Suppressor macrophage treated with lipopolysaccharide for 4 hours (primary cell): ENCODE measurements at places on chromosomes 2 and 18.
A peak's percentile ranks its signal among the peaks of the same experiment; 100 is the strongest.

- DNase-seq = no peak
These were observed 176.9 kb upstream of the NRP2 start for GRCh38 chr2:205505371-205505770.

DNA sequence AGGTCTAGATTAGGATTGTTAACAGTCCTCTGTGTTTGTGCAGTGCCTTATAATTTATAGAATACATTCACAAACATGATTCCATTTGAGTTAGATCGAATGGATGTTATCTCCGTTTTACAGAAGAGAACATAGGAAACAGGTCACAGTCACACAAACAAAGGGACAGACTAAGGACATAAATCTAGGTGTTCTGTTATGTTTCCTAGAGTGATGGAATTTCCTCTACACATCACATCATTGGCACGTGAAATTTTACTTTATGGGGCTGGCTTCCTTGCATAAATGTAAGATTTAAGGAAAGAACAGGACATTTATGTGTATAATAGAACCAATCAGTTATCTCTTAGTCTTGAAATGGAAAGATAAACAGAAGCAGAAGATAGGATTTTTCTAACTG, 6.4 kb downstream of the TRIM54 start:
- DNase-seq = no peak

DNA sequence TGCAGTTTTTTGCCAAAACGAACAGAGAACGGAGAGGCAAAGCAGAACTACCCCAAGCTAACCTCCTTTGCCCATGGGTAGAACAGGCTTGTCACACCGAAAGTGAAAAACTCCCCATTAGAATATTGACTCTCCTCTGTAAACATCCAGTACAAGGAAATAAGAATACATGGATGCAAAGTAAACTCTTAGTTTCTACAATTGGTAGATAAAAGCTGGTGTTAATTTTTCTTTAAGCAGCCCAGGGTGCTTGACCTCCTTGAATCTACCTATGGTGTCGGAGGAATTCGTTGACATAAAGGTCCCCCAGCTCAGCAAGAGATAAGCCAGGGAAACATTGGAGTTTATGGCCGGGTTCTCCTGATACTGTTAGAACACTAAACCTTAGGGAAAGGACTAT, 48.4 kb upstream of the DSG1 start:
- DNase-seq = no peak

DNA sequence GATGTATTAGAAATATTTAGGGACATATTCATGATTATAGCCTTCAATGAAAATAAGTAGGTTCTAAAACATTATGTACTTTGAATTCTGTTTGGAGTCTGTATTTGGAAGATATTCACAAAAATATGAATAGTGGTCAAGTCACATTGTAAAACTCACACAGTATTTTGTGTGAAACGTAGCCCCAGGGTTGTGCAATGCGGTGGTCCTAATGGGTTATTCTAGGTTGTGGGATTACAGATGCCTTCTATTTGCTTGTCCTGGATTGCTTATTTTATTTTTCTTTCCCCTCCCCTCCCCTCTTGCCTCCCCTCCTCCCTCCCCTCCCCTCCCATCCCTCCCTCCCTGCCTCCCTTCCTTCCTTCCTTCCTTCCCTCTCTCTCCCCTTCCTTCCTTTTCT, 93.7 kb upstream of the THUMPD2 start:
- no peak for DNase-seq

DNA sequence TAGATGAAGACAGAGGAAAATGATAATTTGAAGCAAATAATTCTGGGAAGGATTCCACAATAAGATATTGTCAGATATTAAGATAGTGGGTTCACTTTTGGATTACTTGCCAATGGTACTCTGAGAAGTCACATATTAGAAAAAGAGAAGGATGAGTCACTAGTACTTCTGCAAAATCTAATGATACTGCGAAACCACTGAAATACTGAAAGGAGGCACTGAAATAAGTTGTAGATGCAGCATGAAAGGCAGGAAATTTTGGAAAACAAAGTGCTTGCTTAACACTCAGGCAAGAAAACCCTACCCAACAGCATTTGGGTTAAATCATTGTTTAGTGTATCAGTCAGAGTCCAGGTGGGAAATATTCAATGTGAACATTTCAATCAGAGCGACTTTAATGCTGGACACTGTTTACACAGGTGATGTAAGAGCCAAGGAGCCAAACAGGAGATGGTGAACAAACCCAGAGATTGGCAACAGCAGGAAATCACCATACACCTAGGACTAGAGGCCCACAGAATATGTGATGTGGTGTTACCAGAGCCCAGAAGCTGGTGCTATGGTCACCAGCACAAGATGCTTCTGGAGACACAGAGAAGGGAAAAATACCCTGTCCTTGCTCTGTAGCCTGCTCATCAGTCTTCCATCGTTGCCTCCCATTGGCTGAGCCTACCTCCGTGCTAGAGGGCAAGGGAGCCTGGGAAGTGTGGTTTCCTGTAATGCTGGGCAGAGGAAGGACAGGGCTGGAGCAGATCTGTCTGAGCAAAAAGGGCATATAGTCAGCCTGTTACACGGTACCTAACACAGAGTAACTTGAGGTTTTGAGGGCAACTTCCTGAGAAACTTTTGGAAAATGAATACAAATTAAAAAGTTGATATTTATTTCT, 204.7 kb upstream of the ITGA4 start:
- peak; percentile 73 for DNase-seq

GRCh38 chr2:16112251-16112971, 172.1 kb downstream of the MYCN start:
- DNase-seq = no peak

DNA sequence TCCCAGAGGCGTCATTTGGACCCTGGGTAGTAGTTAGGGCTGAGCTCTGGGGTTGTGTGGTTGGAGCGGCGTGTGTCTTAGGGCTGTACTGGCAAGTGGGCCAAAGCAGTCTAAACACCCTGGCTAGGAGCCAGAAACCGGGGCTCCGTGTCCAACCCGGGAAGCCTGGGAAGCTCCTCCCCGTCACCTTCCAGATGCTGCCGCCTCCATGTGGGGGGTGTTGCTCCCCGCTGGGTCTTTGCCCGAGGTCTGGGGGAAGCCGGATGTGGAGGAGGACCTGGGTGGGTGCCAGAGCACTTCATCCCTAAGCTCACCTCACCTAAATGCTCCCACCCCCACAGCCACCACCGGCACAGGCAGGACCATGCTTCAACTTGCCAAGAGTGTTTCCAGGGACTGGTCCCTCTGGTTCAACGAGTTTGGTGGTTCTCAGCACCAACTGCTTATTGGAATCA, 25.4 kb downstream of the TET3 start:
- DNase-seq = no peak

DNA sequence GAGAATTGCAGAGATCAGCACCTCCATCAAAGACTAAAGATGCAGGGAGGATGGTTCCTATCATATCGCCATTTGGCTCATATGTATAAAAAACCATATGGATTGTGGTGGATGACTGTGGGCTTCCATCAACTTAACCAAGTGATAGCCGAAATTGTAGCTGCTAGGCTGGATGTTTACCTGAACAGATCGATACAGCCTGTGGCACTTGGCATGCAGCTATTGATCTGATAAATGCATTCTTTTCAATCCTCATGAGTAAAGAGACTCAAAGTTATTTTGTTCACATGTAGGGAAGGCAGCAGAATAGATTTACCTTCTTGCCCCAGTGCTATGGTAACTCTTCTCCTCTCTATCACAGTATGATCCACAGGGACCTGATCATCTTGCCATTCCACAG, 18.5 kb downstream of the CHCHD5 start:
- DNase-seq = no peak

DNA sequence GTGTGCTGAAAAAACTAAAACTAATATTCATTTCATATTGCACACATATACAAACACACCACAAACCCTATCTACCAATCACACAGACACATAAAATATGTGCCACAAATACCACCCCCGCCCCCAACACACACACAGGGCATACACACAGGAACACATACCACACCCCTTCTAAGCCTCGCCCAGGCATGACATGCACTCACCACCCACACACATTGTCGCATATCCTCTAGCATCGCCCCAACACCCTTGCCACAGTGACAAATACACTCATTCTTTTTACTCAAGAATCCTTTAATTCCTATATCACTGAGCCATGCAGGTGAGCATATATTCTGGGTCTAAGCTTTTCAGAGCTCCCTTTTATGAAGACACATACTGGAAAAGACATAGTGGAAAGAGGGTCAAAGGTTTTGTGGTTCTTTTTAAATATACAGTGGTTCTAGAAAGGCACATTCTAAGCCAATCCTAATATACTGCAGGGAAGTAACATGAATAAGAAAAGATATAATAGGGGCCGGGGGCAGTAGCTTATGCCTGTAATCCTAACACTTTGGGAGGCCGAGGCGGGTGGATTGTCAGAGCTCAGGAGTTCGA, 24.5 kb upstream of the LCLAT1 start:
- DNase-seq = peak; percentile 30

DNA sequence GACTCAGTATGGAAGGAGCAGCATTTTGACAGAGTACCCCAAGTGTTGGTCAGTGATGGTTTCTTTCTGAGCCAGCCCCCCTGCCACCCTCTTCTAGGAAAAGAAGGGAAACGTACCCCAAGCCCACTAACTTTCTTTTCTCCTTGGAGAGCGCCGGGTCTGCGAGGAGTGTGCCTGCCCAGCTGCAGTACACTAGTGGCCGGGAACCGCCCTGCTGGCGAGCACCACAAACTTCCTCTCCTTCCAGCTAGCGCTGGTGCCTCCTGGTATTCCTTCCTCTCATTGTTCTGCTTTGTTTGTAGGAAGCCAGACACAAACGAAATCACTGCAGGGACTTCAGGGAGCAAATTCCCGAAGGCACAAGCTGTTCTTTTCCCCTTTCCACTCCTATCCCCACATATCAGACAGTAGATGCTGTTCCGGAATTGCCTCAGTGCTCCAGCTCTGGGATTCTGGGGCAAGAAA, 1.8 kb downstream of the CCDC85A start:
- peak; percentile 16 for DNase-seq

DNA sequence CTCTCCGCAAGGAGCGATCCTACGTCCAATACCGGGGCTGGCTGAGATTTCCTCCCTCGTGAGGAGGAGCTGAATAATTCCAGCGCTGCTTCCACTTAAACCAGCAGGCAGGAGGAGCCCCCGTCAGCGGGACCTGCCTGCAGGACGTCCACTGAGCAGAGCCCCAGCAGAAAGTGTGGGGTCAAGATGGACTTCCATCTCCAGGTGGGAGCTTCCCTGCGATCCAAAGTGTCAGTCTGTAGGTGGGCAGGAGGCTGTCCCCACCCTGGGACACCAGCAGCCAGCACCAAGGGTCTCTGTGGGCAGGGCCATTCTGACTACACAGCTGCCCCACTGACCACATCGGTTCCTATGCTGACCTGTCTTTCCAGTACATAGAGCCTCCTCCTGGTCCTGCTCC, 462 bp upstream of the OTOS start:
- no peak for DNase-seq

- no peak for DNase-seq
These were observed 273.1 kb downstream of the PLCL1 start for GRCh38 chr2:198077477-198077876.

DNA sequence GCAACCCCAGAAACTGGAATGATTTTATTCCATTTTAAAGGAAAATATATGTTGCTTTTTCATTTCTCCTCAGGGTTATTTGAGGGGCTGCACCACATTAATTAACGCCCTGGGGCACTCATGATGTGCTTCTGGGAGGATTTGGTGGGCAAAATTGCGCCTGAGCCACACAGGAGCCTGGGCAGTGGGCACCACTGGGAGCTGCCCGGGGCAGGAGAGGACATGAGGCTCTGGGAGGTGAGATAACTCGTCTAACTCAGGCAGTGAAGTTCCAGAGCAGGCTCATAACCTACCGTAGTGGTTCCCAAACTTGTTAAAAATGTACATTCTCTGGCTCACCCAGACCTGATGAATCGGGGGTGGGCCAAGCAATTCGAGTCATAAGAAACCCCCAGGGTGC, 68.3 kb downstream of the EDAR start:
- no peak for DNase-seq

GRCh38 chr18:3029215-3029952, 16.4 kb upstream of the LPIN2 start:
- peak; percentile 52 for DNase-seq

DNA sequence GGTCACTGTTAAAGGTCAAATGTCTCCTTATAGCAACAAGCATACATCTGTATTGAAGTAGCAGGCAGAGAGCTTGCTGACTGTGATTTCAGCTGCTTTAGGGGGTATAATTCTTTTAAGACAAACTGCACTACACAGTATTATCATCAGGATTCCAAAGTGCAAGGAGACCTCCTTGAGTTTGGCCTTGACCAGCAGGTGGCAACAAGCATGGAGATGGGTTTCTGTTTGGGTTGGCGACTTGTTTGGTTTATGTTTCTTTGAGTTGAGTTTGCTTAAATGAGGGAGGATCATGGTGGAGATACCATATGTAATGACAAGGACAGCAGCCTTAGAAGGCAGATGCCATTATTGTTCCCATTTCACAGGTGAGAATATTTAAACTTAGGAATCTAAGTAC, 681.0 kb upstream of the ID2 start:
- DNase-seq = no peak

DNA sequence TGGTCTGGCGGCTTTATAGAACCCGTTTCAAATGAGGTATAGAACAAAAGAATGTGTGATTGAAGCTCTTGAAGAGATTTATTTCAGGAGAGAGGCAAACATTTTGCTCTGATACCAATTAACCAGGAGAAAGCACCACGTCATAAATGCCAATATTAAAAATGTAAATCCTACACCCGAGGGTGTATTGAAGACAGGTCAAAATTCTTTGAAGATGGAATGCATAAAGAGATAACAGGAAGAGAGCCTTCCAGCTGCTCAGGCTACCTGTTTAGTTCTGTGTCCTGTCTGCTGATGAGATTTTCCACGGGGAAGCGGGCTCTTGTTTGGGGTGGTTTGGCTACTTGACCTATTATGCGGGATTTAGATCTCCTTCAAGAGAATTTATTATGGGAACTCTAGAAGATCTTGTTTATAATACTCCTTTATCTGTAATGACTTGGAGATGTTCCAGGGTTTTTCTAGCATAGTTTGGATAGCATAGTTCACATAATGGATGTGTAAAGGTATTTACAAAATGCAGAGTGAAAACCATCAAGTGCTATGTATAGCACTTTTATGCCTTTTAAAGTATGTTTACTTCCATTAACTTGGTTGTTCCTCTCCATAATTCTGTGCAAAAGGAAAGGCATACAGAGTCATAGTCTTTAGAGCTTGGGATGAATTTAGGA, 204.5 kb upstream of the SPRED2 start:
- DNase-seq = no peak

- DNase-seq = no peak
These were observed 627 bp downstream of the WDCP start for GRCh38 chr2:24046599-24046929.

GRCh38 chr2:200188876-200189275, 117.6 kb upstream of the SPATS2L start:
- no peak for DNase-seq

GRCh38 chr2:108619925-108620620, 85.8 kb downstream of the LIMS1 start:
- no peak for DNase-seq

DNA sequence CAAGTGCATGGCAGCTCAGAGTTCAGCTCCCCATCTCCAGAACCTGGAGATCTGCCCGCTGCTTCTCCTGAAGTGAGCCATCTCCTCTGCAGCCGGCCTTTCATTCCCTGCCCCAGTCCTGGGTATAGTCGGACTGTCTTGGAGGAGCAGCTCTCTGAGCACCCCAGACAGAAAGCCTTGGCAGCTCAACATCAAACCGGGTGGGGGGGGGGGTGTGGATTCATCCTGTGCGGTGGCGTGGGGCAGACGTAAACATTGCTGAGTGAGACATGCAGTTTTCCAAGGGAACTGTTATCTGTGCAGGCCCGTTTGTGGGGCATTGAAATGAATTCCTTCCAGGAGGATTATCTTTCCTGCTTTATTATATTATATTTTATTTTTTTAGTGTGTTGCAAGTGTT, 125.9 kb upstream of the MYCN start:
- no peak for DNase-seq

GRCh38 chr2:38620282-38620977, 17.7 kb upstream of the HNRNPLL start:
- no peak for DNase-seq
